Activated T-cell treated with anti-CD3 and anti-CD28 coated beads, Interleukin-2, amount 50 U/mL, for 24 hours (primary cell): ENCODE measurements at places on chromosomes 2 and 18.

- no peak for DNase-seq
Observed at GRCh38 chr2:209768557-209768956, 3.1 kb upstream of the UNC80 start.

GRCh38 chr2:56681659-56682396, 498.0 kb downstream of the CCDC85A start:
- no peak for DNase-seq

DNA sequence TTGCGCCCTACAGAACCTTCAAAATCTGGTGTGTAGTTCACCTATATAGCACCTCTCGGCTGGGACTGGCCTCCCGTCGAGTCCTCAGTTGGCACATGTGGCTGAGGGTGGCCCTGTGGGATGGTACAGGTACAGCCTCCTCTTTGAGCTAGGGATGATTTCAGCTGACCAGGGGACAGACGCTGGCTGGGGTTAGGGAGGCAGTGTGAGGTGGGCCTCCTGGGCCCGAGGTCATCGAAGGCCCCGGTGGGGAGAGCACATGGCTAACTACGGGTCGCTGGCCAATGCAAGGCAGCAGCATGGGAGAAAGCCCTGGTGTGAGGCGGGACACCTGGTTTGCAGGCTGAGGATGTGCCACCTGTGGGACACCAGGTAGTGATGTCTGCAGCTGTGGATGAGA, 304.8 kb downstream of the GBX2 start:
- DNase-seq, result no peak

GRCh38 chr18:46325895-46326294, 221.7 kb downstream of the HAUS1 start:
- DNase-seq, result no peak

DNA sequence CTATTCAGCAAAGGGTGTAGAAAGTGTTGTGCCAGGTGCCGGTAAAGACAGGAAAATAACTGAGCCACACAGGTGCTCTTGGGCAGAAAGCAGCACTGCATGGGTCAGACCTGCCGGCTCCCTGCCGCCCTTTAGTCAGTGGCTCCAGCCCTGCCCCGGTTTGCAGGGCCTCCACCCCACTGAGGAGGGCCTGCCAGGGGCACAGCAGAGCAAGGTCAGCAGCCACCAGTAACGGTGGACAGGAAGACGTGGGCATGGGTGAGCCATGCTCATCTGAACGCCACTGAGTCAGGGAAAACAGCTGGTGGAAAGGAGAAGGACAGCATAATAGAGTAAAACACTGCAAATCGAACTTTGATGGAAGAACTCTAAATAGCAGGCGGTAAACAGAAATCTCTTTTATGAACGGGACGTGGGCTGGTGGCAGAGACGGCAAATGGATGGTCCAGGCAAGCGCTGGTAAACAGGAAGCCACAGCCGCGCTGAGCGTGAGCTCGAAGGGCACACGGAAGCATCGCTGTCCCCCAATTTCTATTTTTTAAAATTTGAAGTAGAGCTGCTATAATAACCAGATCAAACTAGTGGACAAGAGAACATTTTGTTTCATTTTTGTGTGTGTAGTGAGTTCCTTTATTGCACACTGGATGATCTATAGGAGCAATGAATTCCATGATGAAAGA, 141.8 kb upstream of the ALKAL2 start:
- no peak for DNase-seq
